ENCODE measurements at places on chromosomes 2 and 18.

DNA sequence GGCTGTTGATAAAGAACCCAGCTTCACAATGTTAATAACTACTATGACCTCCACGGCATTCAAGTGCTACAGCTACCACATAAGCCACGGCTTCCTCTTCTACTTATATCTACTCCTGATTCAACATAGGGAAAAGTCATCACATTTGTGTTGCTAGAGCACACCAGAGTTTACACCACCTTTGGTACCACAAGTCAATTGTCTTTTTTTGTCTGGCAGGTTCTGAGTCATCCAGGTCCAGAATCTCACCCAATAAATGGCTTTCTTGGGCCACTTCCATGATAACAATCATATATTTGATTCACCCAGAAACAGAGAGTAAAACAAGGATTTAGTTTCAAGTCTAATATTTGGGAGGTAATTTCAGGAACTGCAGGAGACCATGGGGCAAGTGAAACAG, 480.2 kb downstream of the TMX3 start:
- no peak for DNase-seq

DNA sequence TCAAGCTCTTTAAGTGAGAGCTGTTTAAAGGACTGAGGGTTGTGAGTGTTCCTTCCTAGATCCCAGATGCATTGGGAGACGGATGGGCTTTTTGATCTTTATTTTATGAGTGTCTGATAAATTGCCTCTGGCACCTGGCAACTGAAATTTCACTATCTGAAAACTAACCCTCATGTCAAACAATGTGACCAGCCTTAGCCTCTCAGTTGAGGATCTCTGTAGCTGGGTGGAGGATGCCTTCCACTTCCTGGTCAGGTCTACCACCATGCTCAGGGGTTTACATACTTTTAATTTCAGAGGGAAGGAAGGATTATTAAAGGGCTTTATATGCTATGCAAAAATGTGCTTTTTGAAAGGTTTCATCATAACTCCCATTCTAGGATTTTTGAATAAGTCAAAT, 70.5 kb upstream of the NT5C1B start:
- no peak for DNase-seq

GRCh38 chr2:239050252-239050649, 202.4 kb downstream of the TWIST2 start:
- DNase-seq: no peak

GRCh38 chr18:51151568-51152511, 45.6 kb downstream of the MEX3C start:
- peak; percentile 49 for DNase-seq

- DNase-seq: no peak
These were observed 173.1 kb downstream of the LCLAT1 start for GRCh38 chr2:30620102-30620501.

DNA sequence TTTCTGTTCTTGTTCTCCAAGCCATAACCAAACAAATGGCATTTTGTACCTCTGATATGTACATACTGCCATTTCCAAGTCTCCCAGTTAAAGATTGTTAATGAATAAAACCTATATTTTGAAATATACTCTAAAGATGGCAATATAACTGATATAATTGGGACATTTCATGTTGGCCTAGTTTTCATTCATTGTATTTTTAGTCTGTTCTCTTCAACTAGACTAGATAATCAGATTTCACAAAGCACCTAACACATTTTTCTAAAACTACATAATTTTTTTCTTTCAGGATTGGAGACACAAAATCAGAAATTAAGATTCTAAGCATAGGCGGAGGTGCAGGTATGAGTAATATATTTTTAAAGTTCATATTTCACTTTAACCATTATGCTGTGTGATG, 5.6 kb downstream of the HNMT start:
- DNase-seq: no peak

DNA sequence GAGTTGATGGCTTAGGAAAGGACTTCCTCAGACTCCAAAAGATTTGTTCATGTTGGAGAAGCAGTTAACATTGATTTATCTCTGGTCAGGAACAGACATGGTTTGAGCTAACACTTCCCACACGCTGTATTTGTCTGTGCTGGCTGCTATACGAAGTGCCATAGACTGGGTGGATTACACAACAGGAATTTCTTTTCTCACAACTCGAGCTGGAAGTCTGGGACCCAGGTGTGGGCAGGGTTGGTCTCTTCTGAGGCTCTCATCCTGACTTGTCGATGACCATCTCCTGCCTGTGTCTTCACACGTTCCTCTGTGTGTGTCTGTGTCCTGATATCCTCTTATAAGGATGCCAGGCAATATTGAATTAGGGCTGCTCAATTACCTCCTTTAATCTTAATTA, 163.4 kb upstream of the BCL2L11 start:
- DNase-seq: no peak

DNA sequence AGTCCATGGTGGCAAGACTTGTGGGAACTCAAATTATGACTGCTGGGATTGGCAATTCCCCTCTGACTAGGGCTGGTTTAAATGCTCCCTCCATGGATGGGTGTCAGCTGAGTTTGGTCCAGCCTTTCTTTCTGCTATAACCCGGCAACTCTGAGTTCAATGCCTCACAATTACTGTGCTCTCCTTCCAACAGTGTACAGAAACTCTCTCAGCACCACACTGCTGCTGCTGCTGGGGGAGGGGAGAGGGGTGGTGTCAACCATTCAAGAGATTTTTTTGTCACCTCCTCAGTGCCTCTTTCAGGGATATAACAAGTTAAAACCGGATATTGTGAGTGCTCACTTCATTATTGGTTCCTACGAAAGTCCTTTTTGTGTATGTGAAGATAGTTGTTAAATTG, 830.3 kb upstream of the NXPH2 start:
- no peak for DNase-seq

- DNase-seq: no peak
These were observed 138.8 kb downstream of the ATAD2B start for GRCh38 chr2:23788100-23788499.

DNA sequence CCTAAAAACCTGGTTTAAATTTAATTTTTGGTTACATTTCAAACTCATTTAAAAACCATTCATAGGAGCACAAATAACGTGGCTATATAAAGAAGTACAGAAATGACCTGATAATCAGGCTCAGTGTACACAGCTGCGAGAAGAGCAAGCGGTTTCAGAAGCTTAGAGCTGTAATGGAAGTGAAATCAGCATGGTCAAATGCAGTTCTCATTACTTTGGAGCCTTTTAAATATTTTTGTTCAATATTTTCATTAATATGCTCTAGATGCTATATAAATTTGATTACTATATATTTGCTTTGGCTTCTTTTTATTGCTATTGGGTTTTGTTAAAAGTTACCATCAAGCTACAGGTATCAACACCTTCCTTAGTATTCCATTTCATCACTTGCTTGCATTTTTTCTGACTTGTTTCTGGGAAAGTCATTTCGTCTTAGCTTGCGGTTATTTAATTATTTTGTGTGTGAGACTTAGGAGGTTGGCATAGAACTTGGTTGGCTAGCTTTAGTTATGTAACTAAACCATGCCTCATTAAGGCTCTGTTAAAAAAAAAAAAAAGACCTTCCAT, 58.7 kb downstream of the AFTPH start:
- DNase-seq: no peak

GRCh38 chr18:36481935-36482334, 184.4 kb downstream of the FHOD3 start:
- DNase-seq: no peak

DNA sequence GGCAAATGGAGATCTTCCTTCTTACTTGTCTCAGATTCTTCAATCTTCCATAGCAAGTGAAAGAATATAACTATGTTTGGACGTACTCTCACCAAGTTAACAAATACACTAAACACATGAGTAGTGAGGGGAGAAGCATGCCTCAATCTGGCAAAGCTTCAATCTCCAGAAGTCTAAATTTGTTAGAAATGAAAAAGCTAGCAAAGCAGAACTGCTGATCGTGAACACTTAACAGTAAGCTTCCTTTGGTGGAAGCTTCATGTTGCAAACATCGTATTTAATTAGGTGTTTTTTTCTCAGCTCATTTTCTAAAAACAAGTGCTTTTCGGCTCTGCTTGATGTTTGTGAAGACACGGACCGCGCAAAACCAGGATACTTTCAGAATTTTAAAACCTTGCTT, 12.7 kb upstream of the SCN1A start:
- no peak for DNase-seq

GRCh38 chr2:37422816-37423215, 78.4 kb downstream of the QPCT start:
- no peak for DNase-seq

DNA sequence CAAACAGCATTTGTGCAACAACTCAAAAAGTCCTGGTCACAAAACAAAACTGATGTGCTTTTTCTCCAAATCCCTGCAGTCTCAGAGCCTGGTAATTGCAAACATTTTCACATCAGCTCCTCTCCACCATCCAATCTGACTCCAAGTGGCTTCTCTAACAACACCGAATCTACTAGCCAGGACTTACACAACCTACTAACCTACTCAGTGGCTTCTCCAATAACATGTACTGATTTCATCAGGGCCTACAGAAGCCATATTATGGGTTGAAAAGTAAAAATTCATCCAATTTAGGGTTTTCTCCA, 104.3 kb downstream of the COLEC12 start:
- DNase-seq: no peak

DNA sequence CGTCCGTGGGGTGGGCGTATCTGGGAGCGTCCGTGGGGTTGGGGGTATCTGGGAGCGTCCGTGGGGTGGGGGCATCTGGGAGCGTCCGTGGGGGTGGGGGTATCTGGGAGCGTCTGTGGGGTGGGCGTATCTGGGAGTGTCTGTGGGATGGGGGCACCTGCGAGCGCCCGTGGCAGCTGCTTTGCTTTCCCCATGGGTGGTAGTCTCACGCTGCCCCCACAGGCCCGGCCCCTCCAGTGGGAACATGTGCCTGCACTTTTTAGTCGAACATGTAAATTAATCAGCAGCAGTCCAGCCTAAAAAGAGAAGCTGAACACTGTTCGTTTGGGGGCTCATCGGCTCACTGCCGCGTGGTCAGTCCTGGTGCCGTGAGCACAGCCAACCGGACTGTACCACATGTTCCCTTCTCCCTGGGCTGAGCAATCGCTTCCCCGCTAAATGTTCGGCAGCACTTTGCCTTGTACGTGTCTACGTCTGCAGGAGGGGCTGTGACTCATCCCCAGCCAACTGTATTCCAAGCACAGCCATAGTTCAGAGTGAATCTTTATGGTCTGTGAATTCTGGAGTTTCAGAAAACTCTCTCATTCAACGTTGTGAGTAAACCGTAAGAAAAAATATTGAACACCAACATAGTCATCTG, 271.5 kb downstream of the AGAP1 start:
- DNase-seq: no peak

GRCh38 chr18:6718267-6718666, 11.2 kb upstream of the ARHGAP28 start:
- no peak for DNase-seq

- no peak for DNase-seq
These were observed 133.0 kb downstream of the TPGS2 start for GRCh38 chr18:36695806-36696205.

GRCh38 chr2:191291471-191291870, 46.3 kb downstream of the MYO1B start:
- no peak for DNase-seq

Data from stimulated activated CD8-positive, alpha-beta memory T cell treated with anti-CD3 and anti-CD28 coated beads, Interleukin-4, amount 100 ng/mL, for 1 hour (primary cell).